IPS DF 6.9 (cell line): ENCODE measurements at places on chromosomes 12 and 14.

GRCh38 chr12:49131894-49132461 is 783 bp upstream of the TUBA1B start:
- DNase-seq: no peak

GRCh38 chr12:68919581-68920239 is 13.3 kb downstream of the CPM start:
- DNase-seq: no peak

DNA sequence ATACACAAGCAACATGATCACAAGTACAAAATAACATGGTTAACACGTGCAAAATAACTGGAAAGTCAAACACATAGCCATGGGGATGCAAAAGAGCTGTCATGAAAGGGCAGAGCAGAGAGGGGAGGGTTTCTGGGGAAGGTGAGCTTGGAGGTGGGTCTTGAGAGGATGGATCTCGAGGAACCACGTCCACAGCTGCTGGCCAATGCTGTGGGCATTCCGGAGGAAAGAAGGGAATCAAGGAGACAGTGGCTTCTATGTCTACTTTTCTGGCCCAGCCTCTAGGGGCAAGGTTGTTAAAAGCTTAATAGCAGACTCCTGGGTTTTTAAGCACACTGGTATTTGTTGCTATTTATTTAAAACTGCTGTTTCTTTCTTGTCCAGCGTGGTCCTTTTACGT is 8.4 kb upstream of the MYH7 start:
- no peak for DNase-seq

DNA sequence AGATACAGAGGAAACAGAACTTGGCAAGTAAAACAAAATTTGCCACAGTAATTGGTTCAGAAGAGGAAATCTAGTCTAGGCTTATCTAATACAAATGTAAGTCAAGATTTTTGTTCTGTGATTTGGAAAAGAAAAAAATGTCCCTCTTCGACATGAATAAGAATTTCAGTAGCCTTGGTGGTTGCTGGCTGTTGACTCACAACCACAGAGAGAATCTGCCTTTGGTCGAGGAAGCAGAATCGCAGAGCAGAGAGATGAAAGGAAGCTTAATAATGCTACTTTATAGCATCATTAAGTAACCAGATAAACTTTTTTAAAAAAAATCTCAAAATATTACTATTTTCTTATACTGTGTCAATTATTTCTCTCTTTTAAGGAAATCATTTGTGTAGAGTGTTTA is 1096.6 kb downstream of the FLRT2 start:
- DNase-seq: no peak

DNA sequence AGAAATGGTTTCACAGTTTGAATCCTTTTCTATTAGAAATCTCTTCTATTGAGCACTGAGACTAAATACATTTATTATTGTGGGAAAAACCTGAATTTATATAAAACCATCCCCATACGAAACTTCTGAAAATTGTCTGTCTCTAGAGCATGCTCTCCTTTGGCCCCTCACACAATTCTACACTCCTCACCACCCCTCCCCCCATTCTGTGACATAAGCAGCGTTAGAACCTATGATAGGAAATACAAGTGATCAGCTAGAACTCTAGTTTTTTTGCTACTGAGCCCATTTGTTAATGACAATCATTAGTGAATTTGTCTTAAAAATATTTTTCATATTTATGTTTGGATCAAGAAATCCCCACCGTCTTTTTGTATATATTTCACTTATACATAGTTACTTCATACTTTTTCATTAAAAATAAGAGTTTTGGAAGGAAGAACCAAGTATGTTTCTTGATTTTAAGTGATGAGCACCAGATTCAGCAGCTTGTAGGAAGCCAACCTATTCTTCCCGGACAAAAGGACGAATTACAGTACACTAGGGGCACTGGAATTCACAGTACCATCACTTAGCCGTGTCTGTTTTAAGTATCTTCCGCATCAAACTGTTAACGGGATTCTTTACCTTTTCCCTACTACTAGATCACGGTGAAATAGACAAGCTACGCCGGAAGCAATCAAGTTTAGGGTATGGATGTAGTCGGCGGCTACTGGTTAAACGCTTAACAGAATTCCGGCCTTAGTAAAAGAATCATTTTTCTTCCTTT is 724 bp downstream of the GTSF1 start:
- DNase-seq: no peak

DNA sequence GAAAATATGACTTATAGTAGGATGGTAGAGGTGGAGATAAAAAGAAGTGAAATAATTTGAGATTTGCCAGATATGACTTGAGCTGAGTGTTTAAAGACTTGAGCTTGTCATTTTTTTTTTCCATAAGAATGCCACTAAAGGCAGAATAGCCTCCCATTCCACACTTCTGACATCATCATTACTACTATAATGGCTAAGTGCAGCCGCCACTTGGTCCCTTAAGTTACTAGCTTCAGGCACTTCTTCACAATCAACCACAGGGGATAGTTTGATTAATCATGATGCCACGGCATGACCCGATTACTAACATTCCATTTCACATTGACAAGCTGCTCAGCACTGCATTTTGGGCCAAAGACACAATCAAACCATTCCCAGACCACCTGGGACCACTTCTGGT is 127.9 kb downstream of the EFCAB11 start:
- DNase-seq: no peak

- DNase-seq: no peak
Measured at GRCh38 chr14:37889087-37889486, 293.7 kb downstream of the TTC6 start.

DNA sequence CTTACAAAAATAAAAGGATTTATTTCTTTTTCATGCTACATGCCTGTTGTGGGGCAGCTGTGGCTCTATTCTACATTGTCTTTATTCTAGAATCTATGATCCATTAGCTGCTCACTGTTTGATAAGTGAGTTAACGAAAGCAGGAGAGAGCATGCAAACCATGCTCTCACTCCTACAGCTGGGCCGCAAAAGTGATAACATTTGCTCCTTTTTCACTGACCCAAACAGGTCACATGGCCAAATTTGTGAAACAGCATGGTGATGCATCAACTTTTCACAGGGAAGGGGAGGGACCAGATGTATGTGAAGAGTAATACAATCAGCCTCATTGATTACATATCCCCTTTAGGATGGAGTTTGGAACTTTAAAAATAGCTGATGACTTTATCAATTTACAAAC is 456.9 kb upstream of the SYT1 start:
- no peak for DNase-seq

- DNase-seq: no peak
Measured at GRCh38 chr12:52411815-52412214, 5.7 kb upstream of the KRT82 start.

- peak; percentile 54 for DNase-seq
Measured at GRCh38 chr14:104977681-104978653, at the start of gene AHNAK2. AHNAK2 (minus strand) TSS chr14:104978374; CDS start chr14:104978237, 137 bp downstream.

- DNase-seq: no peak
Measured at GRCh38 chr14:79586416-79586815, 624.9 kb downstream of the DIO2 start.

DNA sequence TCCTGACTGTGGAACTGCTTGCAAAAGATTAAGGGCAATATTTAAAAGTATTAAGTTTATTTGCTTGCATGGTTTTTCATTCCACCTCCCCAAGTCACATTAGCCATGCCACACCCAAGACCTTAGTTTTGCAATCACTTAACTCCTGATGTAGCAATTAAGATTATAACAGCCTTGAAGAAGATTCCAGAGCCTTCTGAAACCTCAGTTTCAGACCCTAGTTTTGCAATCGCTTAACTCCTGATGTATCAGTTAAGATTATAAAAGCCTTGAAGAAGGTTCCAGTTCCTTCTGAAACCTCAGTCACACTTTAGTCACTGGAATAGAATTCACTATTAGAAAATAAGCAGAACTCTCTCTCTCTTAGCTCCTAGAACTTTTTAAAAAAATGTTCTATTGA is 42.7 kb upstream of the DCN start:
- no peak for DNase-seq

DNA sequence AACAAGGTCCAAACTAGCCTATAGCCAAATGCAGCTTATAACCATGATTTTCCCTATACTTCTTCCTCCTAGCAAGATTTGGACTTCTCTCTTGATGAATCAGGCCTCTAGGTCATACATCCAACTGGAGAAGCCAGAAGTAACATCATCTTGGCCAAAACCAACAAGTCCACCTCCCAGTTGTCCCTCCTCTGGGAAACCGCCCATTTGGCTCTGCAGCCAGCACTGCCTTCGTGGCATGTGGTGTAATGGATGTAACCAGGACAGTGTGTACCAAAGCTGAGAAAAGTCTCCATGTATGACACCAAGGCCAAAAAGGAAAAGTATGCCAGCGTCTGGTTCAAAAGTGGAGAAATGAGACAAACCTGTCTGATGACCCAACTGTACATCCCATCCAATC is 59.3 kb upstream of the VASH1 start:
- DNase-seq: no peak

- no peak for DNase-seq
Measured at GRCh38 chr14:20489093-20489994, 16.0 kb upstream of the RNASE10 start.

DNA sequence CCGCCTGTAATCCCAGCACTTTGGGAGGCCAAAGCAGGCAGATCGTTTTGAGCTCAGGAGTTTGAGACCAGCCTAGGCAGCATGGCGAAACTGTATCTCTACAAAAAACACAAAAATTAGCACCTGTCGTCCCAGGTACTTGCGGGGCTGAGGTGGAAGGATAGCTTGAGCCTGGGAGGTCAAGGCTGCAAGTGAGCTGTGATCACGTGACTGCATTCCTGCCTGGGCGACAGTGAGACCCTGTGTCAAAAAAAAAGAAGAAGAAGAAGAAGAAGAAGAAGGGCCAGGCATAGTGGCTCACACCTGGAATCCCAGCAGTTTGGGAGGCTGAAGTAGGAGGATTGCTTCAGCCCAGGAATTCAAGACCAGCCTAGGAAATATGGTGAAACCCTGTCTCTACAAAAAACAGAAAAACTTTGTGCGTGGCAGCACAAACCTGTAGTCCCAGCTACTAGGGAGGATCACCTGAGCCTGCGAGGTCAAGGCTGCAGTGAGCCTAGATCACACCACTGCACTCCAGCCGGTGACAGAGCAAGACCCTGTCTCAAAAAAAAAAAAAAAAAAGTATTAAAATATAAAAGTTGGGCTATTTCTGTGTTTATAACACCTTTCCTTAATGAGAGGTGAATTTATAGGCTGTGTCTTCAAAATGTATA is 15.5 kb downstream of the RXYLT1 start:
- DNase-seq: peak; percentile 13

DNA sequence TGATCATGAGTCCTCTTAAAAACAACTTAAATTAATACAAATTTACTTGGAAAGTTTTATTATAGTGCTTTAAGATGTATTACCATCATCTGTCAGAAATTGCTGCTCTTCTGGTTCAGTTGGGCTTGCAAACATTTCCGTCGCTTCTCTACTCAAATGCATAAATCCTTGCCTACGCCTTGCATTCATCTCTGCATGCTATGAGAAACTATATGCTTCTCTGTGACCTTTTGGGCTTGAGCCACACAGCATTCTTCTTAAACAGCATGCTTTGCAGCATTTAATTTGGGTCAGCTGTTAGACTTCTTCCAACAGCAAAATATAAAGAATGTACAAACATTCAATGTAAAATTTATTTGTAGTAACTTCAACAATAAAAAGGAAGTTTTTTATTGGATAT is 305.7 kb upstream of the FLRT2 start:
- DNase-seq: no peak

GRCh38 chr14:102415671-102416070 is 52.9 kb downstream of the TECPR2 start:
- DNase-seq: no peak

- no peak for DNase-seq
Measured at GRCh38 chr12:132560364-132560613, 50.1 kb downstream of the LRCOL1 start.

- no peak for DNase-seq
Measured at GRCh38 chr12:124956571-124956970, 32.4 kb downstream of the DHX37 start.

GRCh38 chr12:94271351-94271750 is 123.0 kb downstream of the PLXNC1 start:
- no peak for DNase-seq

DNA sequence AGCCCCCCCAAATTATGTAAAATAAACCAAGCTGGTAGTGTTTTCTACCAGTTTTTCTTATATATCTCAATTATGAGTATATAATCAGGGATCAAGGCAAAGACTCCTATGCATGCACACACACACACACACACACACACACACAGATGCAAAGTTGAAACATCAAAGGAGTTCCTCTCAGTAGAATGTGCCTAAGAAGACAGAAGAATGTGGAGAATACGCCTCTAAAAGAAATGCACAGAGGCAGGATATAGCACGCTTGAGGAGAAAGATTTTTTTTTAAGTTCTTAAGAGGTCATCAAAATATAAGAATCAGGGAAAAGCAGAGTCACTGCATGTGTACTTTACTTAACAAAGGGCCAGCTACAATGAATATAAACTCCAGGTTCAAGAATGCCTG is 138.2 kb upstream of the CLEC14A start:
- DNase-seq: no peak

- DNase-seq: no peak
Measured at GRCh38 chr14:53214384-53214783, 61.3 kb upstream of the DDHD1 start.

- DNase-seq: no peak
Measured at GRCh38 chr12:3381059-3382047, 109.7 kb upstream of the PRMT8 start.
